ENCODE measurements at places on chromosomes 1 and 21. TPM values are rescaled to one million over a fixed set of nuclear protein-coding genes. Genes with fewer than 3 reads are reported as not detected.

Gene LYPD8
- total RNA-seq = not detected

Gene EVA1B
- 41.5 TPM for total RNA-seq

Gene SPATA45
- total RNA-seq = 0.73 TPM

Gene CASQ2
- total RNA-seq = 0.09 TPM

Gene ZNF695
- total RNA-seq = 29.4 TPM

Gene LCA5L
- 0.64 TPM for total RNA-seq

Gene RGS18
- not detected for total RNA-seq

Gene RUSC1
- total RNA-seq = 51.4 TPM

Gene UQCRHL
- total RNA-seq = 3.8 TPM

Gene SLC16A4
- total RNA-seq = 0.30 TPM

Gene USP24
- total RNA-seq = 35.4 TPM

Gene KRTAP13-2
- total RNA-seq = not detected

Gene ADAM30
- not detected for total RNA-seq

Gene ZFP69B
- total RNA-seq = 6.8 TPM

Gene LRRN2
- total RNA-seq = 3.4 TPM

Gene ERICH3
- total RNA-seq = 0.07 TPM

Gene DNAJC16
- total RNA-seq = 17.5 TPM

Gene C1orf141
- total RNA-seq = not detected

Gene ZNF670
- total RNA-seq = 11.1 TPM

Gene TNFSF18
- total RNA-seq = not detected

Gene FCMR
- total RNA-seq = 0.37 TPM

Gene VWA5B1
- total RNA-seq = 1.4 TPM

Gene CNR2
- not detected for total RNA-seq

Gene IGSF5
- total RNA-seq = 3.6 TPM

Gene SOD1
- total RNA-seq = 181 TPM

Gene SHE
- total RNA-seq = 1.1 TPM

Gene TMEM125
- total RNA-seq = 27.8 TPM

Gene PADI4
- 0.27 TPM for total RNA-seq

Gene CFHR4
- total RNA-seq = 0.42 TPM

Data from WTC11 (cell line).